Activated CD8-positive, alpha-beta memory T cell treated with anti-CD3 and anti-CD28 coated beads for 1 hour (primary cell): ENCODE measurements at places on chromosomes 7 and 10.

- DNase-seq, result no peak
These were observed 233.1 kb upstream of the KLF6 start for GRCh38 chr10:4018054-4018511.

DNA sequence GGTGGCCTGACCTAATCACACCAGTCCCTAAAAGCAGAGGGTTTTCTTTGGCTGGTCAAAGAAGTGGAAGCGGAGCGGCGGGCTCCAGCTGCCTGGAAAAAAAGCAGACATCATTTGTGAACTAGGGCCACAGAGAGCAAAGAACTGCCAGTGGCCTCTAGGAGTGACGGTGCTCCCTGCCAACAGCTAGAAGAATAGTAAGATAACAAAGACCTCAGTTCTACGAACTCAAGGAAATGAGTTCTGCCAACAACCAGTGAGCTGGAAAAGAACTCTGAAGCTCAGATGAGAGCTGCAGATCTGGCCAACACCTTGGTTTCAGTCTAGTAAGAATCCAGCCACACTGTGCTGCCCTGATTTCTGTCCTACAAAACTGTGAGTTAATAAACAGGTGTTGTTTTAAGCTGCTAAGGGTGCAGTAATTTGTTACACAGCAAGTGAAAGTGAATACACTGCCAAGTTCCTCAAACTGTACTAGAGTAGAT lies 178.0 kb downstream of the SRPK2 start:
- no peak for DNase-seq

DNA sequence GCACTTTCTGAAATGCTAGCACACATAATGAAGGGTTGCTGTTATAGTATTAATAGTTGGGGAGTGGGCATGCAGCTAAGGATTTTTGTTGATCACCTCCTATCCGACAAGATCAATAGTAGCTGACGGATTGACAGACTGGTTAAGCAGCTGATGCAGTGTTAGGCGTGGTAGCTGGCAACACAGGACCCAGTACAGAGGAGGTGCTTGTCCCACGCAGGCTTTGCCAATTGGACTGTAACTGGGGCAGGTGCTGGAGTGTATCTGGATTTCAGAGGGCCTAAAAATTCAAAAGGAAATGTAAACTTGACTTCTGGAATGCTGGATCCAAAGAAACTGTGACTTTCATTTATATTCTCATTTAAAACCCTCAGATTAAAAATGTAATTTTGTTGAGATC lies 340.9 kb downstream of the SORCS3 start:
- DNase-seq, result no peak

DNA sequence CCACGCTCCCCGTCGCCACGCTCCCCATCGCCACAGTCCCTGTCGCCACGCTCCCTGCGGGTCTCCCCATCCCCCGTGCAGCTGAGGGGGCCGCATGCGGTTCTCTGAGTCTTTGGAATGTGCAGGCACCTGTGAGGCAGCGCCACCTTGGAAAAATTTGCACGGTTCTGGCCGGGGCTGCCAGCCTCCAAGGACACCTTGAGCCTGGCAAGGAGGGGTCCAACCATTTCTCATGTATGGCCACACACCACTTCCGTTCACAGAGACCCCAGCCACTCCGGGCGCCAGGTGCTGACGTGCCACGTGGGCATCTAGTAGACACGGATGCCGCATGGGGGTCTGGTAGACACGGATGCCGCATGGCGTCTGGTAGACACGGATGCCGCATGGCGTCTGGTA lies 70.5 kb upstream of the ADGRA1 start:
- no peak for DNase-seq

GRCh38 chr7:73952266-73952665 lies 75.7 kb upstream of the ELN start:
- DNase-seq, result no peak

- DNase-seq, result no peak
These were observed 595 bp upstream of the SUN1 start for GRCh38 chr7:831596-832166.

DNA sequence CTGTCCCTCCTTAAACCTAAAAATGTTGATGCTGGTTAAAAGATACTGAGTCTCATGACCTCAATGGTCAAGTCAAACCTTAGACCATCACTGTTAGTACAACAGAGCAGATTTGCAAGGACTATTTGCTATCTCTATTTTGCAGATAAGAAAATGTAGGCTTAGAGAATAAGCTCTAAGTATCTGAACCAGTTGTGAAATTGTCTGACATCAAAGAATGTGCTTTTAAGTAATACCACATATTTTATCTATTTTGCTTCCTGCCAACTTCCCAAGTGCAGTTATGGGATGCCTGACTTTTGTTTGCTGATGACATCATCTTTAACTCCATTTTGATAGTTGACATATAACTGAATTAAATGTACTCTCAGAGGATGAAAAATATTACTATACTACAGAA lies 83.6 kb upstream of the TMEM106B start:
- no peak for DNase-seq

DNA sequence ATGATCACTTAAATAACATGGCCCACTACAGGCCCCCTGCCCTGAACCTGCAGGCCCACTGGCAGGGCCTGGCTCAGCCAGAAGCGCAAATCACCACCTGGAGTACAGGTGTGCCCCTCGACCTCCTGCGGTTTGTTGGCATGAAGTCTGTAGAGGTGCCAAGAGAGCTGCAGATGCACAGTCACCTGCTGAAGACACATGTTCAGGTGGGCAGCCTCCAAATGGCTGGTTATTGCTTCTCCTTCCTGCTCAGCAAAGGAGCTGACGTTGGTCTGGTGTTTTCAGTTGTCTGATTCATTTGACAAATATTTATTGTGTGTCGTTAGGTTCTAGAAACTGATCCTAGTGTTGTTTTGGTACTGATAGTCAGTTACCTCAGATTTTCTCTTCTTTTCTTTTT lies 29.0 kb downstream of the DHTKD1 start:
- no peak for DNase-seq

GRCh38 chr7:46927131-46927810 lies 654.6 kb downstream of the TNS3 start:
- no peak for DNase-seq

- DNase-seq, result no peak
These were observed 285.9 kb upstream of the FZD8 start for GRCh38 chr10:35927990-35928488.

- no peak for DNase-seq
These were observed 67.3 kb upstream of the NPY start for GRCh38 chr7:24216576-24217125.

DNA sequence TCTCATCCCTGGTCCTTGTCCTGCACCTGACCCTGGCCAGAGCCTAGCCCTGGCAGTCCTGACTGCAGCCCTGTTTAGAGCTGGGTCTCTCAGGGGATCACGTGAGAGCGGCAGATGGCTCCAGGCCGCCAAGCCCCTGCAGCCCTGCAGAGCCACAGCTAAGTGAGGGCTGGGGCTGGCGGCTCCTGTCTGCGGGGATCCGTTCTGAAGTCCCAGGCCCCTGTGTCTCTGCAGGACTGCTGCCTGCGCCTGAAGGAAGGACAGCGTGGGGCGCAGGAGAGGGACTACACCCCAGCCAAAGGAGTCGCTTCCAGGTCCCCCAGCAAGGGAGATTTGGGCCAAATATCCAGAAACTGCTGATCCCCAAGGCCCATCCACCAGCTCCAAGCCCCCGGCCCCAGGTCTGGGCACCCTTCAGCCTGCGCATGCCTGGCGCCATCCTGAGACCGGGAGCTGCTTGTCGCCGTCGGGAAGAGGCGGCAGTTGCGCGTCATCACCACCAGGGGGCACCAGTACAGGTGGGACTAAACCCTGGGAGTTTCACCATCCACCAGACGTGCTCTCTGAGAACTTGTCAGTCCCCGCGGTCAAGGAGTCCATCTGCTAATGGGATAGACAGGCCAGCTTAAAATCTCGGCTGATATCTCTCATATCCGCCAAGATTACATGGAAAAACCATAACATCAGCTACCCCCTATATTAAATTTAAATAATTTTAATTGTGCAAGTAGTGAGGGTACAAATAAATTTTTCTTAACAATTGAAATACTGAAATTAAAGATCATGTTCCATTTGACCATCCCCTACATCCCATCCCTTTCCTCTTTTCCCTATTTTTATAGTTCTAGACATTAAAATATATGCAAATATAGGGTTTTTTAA lies 25.1 kb upstream of the GHRHR start:
- DNase-seq, result peak; percentile 29

DNA sequence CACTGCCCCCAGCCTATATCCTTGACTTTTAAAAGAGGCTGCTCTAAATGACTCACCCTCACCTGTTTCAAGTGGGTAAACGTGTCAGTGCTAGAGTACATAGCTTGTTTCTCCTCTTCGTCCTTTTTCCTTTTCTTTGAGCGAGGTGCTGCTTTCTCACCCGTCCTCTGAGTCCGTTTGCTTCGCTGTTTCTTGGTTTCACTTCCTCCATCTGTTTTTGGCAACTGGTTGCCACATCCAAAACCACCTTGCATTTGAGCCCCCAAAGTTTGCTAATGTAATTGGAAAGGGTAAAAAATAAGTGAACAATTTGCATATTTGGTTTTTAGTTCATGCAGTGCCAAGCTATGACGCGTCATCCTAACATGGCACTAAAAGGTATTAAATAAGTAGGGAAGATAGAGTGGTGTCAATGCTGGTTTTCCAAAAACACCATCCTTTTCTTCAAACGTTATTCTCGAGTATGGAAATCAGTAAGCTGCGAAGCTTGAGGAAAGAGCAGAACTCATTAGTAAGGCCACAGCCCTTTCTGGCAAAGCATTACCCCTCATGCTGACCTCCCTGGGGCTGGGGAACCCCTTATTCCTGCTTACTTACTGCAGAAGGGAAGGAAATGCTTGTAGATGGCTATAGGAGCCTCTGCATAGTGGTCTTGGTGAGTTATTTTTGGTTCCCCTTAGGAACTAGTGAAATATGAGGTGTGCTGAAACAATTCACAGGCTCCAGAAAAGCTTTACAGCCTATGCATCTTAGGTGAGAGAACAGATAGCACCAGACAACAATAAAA lies 133.5 kb downstream of the GALNT11 start:
- DNase-seq, result no peak

- no peak for DNase-seq
These were observed 71.2 kb downstream of the DNMBP start for GRCh38 chr10:99938563-99938962.

DNA sequence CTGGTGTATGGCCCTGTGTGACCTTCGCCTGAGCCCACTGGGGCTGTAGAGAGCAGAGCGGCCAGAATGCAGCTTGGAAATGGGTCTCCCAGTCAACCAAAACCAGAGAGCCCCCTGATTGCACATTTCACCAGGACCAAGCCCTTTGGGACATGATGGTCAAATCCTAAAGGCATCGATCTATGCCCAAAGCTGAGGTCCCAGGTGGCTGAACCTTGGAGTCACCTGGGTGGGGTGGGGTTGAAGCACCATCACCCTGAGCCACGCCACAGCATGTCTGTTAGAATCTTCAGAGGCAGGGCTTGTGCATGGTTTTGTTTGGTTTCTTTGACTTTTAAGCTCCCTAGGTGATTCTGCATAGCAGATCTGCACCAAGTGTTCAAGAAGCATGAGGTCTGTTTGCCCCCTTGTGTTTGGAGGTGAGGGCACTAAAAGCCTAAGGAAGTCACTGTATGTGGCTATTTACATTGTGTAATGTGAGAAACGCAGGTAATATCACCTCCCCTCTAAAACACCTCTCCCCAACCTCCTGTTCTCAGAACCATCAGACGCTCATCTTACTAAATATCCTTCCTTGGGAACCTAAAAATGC lies 9.6 kb downstream of the PKD1L1 start:
- DNase-seq, result no peak

DNA sequence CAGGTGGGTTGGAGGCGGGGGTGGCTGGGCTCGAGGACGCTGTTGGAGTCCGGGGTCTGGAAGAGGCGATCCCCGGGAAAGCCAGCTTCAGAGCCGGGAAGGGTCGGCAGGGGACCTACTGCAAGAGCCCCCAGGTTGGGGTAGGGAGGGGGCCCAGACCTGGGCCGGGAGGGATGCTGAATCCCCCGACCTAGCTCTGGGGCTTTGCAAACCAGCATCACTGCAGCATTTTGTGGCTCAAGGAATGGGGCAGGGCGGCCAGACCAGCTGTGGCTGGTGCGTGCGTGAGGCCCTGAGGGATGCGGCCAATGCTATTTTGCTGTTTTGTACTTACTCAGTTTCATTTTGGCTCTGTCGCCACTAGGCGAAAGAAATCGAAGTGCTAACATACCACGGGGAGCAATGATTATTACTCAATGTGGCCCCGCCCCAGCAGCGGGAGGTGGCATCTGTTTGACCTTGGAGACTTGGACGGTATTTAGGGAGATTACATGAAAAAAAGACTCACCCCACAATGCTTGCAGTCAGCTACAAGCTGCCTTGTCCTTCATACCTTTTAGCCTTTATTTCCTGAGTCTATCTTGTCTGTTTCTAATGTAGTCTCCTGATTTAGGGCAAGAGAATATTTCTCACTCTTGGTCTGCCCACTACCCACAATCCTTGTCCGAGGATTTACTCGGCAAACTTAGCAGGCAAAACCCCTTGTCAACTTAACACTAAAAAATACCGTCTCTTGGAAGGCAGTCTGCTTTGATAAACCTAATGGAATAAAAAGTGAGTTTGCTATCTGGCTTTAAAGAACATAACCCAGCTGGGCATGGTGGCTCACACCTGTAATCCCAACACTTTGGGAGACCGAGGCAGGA lies 16.2 kb downstream of the HSPB1 start:
- no peak for DNase-seq

DNA sequence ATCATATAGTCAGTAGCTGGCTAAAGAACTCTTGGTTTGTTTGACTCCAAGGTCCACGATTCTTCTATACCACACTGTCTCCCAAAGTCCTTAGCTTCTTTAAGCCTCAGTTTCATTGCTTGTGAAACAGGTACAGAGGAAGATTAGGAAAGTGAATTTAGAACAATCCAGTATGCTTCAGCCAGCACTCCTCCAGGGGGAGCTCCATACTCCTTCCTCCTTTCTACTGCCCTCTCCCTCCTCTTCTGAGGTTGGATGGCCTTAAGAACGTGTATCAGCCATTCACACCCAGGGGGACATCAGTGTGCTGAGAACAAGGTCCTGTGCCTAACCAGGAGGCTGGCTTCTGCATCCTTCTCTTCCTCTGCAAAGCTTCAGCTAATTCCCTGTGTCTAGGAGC lies 54.8 kb upstream of the CALD1 start:
- no peak for DNase-seq

- DNase-seq, result no peak
These were observed 11.4 kb downstream of the GGCT start for GRCh38 chr7:30493228-30493627.

DNA sequence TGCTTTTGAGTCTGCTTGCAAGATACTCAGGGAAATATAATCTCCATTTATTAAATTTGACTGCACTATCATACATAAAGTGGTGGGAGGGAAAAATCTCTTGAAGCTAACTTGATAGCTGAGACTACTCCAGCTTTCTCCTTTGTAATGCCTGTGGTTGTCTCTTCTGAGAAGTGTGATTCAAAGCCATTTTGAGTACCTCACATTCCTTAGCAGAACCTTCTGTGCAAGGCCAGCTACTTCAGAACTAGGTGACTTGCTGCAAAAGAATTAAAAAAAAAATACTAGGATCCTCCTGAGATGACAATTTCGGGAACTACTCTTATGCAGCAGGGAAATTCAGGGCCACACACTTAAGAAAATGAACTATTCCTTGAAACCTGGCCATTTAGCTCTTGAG lies 294.8 kb downstream of the MDFIC start:
- no peak for DNase-seq

GRCh38 chr10:75276069-75276872 lies 40.5 kb upstream of the COMTD1 start:
- no peak for DNase-seq

GRCh38 chr10:125057158-125058001 lies 103.0 kb downstream of the CTBP2 start:
- DNase-seq, result no peak
